ENCODE measurements at places on chromosomes 3 and 15.

DNA sequence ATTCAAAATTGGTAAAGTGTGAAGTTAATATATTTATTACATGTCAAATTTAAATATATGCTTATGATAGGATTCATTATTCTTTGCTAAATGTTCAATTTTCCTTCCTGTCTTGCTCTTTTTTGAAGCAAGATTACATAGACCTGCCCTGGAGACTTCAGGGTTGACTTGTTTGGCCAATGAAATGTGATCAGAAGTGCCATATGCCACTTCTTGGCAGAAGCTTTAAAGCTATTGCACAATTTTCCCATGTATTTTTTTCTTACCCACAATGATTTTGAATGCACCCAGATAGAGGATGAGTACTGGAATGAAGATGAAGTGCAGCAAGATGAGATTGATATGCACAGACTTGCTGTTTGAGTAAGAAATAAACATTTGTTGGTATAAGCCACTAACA lies 406.3 kb upstream of the BCHE start:
- no peak for DNase-seq

DNA sequence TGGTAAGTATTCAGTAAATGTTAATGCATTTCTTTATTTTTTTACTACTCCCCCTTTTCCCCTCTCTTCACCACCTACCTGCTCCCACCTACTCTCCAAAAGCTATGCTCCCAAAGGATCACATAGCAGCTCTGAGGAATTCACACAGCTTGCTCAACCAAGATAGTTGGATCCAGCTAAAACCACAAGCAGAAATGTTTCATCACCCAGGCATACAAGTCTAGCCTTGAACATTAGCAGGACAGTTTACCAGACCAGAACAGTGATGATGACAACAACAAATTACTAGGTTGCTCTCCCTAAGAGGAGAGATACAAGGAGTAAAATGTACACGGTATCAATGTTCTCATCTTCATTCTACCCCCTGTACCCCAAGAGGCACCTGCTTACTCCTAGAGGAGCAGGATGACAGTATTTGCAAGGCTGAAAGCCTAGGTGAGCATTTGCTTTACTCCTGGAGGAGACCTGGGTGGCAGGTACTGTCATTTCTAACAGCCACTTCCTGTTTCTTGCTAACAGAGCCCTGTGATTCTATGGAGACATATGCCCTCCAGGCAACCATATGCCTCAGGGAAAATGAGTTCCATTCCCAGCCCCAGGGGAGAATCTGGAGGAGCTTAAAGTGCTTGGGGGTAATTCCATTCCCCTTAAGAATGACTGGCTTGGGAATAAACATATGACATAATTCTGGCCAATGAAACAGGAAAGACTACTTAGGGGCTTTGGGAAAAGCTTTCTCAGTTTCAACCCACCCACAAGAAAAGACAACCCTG lies 237.5 kb downstream of the NTRK3 start:
- DNase-seq: no peak

GRCh38 chr15:73573037-73573436 lies 60.2 kb downstream of the NPTN start:
- DNase-seq: no peak

DNA sequence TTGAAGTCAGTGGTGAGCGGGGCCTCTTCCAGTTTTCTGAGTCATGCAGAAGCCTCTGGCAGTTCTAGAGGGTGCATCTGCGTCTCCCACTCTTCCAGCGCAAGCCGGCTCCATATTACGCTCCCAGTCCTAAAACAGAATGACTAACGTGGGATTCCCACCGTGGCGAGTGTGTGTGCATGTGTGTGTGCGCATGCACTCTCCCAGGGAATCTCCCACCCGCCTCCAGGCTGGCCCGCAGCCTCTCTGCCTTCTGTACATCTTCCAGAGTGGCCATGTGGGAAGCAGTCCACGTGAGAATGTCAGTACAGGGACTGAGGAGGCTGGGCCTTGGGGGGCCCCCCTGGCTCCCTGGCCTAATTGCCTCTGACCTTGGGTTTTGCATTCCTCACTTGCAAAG lies 87.7 kb downstream of the LSM3 start:
- no peak for DNase-seq

DNA sequence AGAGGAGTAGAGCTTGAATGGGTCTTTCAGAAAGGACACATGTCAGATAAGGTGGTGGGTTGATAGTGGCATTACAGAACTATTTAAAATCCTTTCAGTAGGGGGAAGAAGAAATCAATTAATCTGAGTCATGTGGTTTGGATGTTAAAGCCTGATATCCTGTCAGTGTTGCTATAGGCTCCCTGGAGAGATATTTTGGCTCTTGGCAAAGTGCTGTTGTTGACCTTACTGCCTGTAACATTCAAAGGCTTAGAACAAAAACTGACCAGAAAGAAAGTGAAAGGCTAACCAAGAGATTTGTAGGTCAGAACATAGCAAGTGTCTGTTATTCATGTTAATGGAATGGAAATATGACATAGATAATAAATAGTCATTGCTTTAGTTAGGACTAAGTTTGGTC lies 552.9 kb downstream of the DIPK2A start:
- no peak for DNase-seq

- no peak for DNase-seq
Observed at GRCh38 chr15:86595741-86596140, 516.1 kb downstream of the AGBL1 start.

DNA sequence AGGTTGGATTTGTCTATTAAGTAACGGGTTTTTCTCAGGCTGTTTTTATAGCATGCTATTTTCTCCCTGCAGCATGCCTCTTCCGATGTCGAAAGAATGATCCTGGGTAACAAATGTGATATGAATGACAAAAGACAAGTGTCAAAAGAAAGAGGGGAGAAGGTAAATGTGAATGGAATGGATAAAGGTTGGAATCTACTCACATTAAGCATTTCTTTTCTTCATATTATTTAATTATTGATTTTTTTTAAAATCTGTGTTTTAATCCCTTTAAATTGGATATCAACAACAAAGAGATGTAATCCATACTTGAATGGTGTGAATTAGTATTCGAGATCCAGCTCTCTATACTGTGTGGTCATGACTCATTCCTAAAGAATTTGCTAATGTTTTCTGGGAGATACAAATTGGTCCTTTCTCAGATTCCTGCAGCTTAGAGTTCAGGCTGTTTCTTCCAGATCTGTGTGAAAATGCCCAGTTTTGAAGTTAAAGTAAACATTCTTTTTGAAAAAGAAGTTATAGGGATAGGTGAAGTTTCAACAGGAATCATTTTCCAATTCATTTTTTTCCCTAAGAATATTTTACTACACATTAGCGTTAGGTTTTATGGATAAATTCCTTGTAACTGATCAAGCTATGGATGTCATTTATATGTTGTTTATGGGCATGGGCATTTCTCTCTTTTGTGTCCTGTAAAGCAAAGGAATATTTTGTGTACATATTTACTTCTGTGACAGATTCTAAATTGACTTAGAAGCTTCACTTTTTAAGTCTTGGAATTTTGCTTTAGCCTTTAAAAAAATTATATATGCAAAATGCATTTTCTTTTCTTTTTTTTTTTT lies 20.8 kb upstream of the APH1B start:
- no peak for DNase-seq

- DNase-seq: no peak
Observed at GRCh38 chr3:50345586-50346234, at the start of gene ZMYND10. TSS of gene ZMYND10 (minus strand) at chr3:50345732. CDS start at chr3:50345579, 153 bp downstream.

DNA sequence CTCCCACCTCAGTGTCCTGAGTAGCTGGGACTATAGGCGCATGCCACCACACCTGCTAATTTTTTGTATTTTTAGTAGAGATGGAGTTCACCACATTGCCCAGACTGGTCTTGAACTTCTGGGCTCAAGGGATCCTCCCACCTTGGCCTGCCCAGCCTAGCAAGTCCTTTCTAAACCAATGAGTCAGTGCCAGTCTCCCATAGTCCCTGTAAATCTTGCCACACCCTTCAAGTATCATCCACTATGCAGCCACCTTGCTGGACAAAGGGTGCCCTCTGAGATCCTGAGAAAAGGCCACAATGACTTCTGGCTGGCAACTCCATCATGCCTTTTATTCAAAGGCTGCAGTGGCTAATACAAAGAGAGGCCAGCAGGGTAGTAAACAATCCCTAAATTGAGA lies 184.0 kb downstream of the ABHD5 start:
- no peak for DNase-seq

DNA sequence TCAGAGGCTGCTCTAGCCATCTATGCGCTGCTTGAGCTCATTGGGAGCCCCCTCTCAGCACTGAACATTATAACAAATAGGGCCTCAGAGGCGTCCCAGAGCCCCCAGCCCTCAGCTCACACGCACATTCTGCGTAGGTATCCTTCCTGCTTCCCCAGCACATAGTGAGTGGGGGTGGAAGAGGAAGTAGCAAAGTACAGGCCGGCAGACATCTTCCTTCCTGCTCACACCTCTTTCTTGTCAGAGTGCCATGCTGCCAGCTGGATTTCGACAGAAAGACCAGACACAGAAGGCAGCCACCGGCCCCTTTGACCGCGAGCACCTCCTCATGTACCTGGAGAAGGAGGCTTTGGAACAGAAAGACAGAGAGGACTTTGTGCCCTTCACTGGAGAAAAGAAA lies 16.6 kb downstream of the TMOD2 start:
- no peak for DNase-seq

GRCh38 chr15:85401108-85401774 lies 20.8 kb downstream of the AKAP13 start:
- DNase-seq: no peak

GRCh38 chr15:62107571-62108121 lies 40.9 kb downstream of the C2CD4A start:
- DNase-seq: no peak

- DNase-seq: no peak
Observed at GRCh38 chr15:100461049-100461448, 67.7 kb downstream of the CERS3 start.

DNA sequence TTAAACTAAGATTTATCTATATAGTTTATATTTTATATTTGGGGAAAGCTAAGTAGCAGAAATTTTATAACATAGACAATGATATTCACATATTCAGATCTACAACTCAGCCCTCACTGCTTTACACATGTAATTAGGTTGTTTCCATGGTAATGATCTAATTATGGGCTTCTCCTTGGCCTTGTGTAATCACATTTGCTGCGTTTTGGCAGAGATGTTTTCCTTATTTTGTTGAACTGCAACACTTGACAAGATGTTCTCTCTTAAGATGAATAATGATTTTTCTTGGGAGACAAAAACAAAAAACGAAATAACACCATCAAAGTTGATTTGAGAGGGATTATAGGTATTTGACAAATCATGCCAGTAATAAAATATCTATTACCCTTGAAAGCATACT lies 635.6 kb upstream of the TBL1XR1 start:
- no peak for DNase-seq

- DNase-seq: no peak
Observed at GRCh38 chr3:139216958-139217357, 126.9 kb upstream of the MRPS22 start.

DNA sequence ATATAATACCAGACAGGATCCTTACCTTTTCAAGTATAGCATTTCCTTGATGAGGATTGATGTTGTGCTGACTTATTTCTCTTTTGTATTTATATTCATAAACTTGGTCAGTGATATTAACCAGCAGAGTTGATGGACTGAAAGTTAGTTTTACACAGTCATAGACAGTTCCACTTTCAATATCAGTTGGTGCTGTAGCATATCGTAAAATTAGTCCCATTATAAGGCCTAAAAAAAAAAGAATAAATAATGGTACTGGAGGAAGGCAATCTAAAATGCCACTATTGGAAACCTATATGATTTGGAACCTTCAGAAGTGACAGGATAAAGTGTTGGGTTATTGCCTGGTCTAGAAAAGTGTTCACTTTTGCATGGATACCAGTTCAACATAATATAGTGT lies 16.3 kb downstream of the SLC9A9 start:
- no peak for DNase-seq

DNA sequence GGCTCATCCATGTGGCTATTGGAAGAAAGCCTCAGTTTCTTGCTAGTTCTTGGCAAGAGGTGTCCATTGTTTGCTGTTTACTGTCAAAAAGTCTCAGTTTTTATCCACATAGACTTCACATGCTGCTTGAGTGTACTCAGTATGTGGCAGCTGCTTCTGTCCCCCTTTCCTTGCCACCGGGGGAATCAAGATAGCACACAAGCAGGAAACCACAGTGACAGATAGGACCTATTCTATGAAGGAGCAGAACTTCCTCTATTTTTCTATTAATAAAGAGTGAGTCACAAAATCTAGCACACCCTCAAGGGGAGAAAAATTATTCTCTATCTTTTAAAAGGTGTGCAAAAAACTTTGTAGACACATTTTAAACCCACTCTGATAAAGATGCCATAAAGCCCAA lies 121.4 kb upstream of the GMNC start:
- DNase-seq: no peak

DNA sequence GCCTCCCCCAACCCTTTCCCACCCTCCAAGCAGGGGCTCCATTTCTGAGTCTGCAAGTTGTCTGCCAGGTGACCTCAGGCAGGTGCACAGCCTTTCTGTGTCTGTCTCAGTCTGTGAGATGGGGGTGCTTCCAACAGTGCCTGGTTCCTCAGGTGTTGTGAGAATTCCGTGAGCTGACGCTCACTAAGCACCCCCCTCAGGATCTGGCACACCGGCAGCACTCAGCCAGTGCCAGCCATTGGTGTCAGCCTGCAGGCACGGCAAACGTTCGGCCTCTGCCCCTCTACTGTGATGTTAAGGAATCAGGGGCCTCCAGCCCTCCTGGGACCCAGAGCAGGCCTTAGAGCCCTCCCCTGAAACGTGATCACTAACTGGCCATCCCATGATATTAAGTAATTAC lies 2.4 kb downstream of the KLF15 start:
- no peak for DNase-seq

DNA sequence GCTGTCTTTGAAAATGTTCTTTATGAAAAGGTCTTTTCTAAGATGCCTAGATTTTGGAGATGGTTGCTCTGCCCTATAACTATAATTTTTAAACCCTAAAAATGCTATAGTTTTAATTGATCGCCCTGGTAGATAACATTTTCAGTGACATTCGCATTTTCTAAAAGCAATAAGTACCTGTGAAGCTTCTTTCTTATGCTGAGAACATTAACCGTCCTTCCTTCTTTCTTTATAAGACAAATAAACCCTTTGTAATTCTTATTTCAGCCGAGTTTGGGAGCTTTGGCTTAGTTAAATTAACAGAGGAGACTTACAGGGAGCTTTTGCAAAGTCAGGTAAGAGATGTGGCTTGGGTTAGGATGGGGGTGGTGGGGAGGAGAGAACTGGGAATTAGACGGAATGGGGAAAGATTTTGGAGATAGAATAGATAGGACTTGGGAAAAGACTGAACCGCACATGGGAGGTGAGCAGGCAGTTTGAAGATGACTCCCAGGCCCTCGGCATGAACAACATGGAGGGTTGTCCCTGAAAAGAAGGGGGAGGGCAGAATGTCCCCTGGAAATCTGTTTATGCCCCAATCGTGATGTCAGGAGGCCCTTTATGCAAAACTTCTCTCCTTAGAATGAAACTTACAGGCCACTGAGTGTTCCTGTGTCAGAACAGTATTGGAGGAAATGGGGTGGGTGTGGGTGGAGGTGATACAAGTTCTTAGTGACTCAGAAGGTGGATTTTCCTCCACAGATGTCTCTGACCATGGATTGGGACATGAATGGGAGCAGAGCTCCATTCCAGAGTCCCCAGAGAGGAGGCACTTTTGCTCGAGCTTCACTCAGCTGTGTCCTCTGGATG lies 76.2 kb upstream of the LARS2 start:
- no peak for DNase-seq
